ENCODE measurements at places on chromosomes 7 and 10. TPM values are rescaled to one million over a fixed set of nuclear protein-coding genes. Genes with fewer than 3 reads are reported as not detected.

DNA sequence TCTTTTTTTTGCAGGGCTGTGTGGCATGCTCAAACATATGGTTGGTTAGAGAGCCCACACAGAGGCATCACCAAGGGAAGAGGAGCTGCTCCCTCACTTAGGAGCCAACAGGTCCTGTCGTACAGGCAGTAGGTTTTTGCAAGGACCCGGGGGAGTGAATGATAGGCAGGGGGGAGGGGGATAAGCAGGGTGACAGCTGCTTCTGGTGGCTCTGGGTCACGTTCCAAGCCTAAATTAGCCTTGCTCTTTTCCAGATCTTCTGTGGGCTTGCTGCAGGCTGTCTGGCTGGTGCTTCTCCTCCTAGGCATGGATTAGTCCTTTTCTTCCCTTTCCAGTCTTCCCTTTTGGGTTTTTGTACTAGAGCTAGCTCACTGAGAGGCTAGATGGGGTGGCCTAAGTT is 117.7 kb upstream of the PODXL start:
- DNase-seq: no peak

- DNase-seq: no peak
Observed at GRCh38 chr10:33477291-33478088, 143.0 kb upstream of the NRP1 start.

DNA sequence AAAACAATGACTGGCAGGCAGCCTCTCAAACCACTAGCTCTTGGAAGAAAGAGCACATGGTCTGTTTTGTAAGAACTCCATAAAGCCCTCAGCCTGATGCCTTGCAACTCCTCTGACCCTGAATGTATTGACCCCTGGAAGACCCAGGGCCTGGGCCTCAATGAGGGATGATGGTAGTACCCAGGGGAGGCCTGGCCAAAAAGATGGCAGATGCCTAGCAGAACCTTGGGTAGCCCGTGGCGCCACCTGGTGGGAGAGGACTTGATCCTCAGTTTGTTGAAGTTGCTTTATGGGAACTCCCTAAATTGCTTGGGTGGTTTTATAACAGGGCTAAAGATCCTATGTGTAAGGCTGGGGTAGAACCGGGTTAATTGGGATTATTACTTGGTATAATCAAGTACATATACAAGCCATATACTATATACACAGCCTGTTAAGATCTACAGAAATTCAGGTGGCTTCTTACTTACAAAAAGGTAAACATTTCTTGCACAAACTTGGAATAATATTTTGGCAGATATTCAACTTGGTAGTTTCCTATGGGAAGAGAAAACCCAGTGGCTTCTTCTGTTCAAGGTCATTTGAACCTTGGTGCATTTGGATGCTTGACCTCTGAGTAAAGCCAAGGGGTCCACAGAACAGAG is 95.8 kb upstream of the CACUL1 start:
- DNase-seq: peak; percentile 82

DNA sequence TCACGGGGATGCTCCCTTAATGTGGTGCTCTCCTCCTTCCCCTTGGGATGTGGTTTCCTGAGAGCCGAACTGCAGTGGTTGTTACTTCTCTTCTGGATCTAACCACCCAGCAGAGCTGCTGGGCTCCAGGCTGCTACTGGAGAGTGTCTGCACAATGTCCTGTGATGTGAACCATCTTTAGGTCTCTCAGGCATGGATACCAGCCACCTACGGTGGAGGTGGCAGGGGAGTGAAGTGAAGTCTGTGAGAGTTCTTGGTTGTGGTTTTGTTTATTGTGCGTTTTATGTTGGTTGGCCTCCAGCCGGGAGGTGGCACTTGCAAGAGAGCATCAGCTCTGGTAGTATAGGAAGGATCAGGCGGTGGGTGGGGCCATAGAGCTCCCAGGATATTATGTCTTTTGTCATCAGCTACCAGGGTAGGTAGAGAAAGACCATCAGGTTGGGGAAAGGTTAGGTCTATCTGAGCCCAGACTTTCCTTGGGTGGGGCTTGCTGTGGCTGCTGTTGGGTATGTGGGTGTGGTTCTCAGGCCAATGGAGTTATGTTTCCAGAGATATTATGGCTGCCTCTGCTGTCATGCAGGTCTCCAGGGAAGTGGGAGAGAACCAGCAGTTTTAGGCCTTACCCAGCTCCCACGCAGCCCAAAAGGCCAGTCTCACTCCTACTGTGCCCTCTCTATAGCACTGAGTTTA is 87.9 kb downstream of the KIF20B start:
- DNase-seq: no peak

GRCh38 chr10:79173582-79174262 is 105.0 kb downstream of the ZMIZ1 start:
- no peak for DNase-seq

The PEX1 gene
- 19.0 TPM for total RNA-seq
